ENCODE measurements at places on chromosomes 16 and 17. TPM values are rescaled to one million over a fixed set of nuclear protein-coding genes. Genes with fewer than 3 reads are reported as not detected.

The GFAP gene
- total RNA-seq, result not detected

The KSR1 gene
- 7.7 TPM for total RNA-seq

The SLC38A8 gene
- total RNA-seq, result not detected

The ASIC2 gene
- total RNA-seq, result not detected

The AP1G1 gene
- 53.9 TPM for total RNA-seq

The FCSK gene
- 3.4 TPM for total RNA-seq

The HOXB9 gene
- 0.11 TPM for total RNA-seq

The MSLN gene
- total RNA-seq, result not detected

The BICDL2 gene
- not detected for total RNA-seq

The CRYM gene
- total RNA-seq, result not detected

The KCTD5 gene
- 95.0 TPM for total RNA-seq

The PHB1 gene
- 275 TPM for total RNA-seq

The NME3 gene
- total RNA-seq, result 19.9 TPM

The PHOSPHO1 gene
- not detected for total RNA-seq

The IGSF6 gene
- not detected for total RNA-seq

The SCGB1C2 gene
- total RNA-seq, result not detected

The CDH3 gene
- 4.9 TPM for total RNA-seq

The SULT1A1 gene
- total RNA-seq, result not detected

The PIRT gene
- total RNA-seq, result not detected

The SPATA32 gene
- total RNA-seq, result not detected

The EVI2B gene
- total RNA-seq, result 0.47 TPM

The DNAI2 gene
- not detected for total RNA-seq

The AOC3 gene
- not detected for total RNA-seq

The IRX3 gene
- total RNA-seq, result 8.2 TPM

The LRRC46 gene
- not detected for total RNA-seq

The KCNJ18 gene
- not detected for total RNA-seq

The ADAMTS18 gene
- not detected for total RNA-seq

The TBC1D3 gene
- not detected for total RNA-seq

The SPATA22 gene
- not detected for total RNA-seq

The RHBDL3 gene
- total RNA-seq, result 1.2 TPM

The CXCL16 gene
- not detected for total RNA-seq

The SNF8 gene
- 212 TPM for total RNA-seq

The TCAP gene
- 0.11 TPM for total RNA-seq

The IRF8 gene
- 0.56 TPM for total RNA-seq

The ABCA6 gene
- total RNA-seq, result not detected

The ABCC6 gene
- not detected for total RNA-seq

The RBFOX1 gene
- total RNA-seq, result not detected

The TNFRSF13B gene
- total RNA-seq, result not detected

The KRTAP2-3 gene
- total RNA-seq, result not detected

The CIBAR2 gene
- not detected for total RNA-seq

The ZNF423 gene
- total RNA-seq, result 3.0 TPM

The FAM234A gene
- total RNA-seq, result 102 TPM

The WNT9B gene
- not detected for total RNA-seq

The SCARF1 gene
- total RNA-seq, result 0.16 TPM
